MG63 (cell line): ENCODE measurements at places on chromosomes 11 and 22. TPM values are rescaled to one million over a fixed set of nuclear protein-coding genes. Genes with fewer than 3 reads are reported as not detected.

LDHAL6A gene
- total RNA-seq, result not detected in 2 replicates

SERPING1 gene
- 0.22 and 0.26 TPM in 2 replicates for total RNA-seq

MUC5AC gene
- total RNA-seq, result not detected in 2 replicates

CAPN5 gene
- 2.1 and 6.1 TPM in 2 replicates for total RNA-seq

APOL5 gene
- total RNA-seq, result not detected in 2 replicates

PRR5L gene
- 5.3 TPM in 1 of 2 replicates, not detected in the other for total RNA-seq

ADM2 gene
- 2.2 and 6.9 TPM in 2 replicates for total RNA-seq

DDIAS gene
- 9.2 and 10.3 TPM in 2 replicates for total RNA-seq

CACNA1I gene
- total RNA-seq, result not detected in 2 replicates

NXPE4 gene
- total RNA-seq, result not detected in 2 replicates

PAMR1 gene
- total RNA-seq, result not detected in 2 replicates

CNIH2 gene
- not detected in 2 replicates for total RNA-seq

BCO2 gene
- total RNA-seq, result 0.54 and 1.1 TPM in 2 replicates

APOL4 gene
- not detected in 2 replicates for total RNA-seq

ACRV1 gene
- not detected in 2 replicates for total RNA-seq

WNT11 gene
- not detected in 2 replicates for total RNA-seq

MOB2 gene
- 25.4 and 34.2 TPM in 2 replicates for total RNA-seq

RNASEH2C gene
- total RNA-seq, result 28.2 and 73.1 TPM in 2 replicates

FDXACB1 gene
- total RNA-seq, result 2.3 and 2.5 TPM in 2 replicates

OR4D5 gene
- not detected in 2 replicates for total RNA-seq

KCNJ5 gene
- total RNA-seq, result not detected in 2 replicates

GTSE1 gene
- 25.3 and 25.4 TPM in 2 replicates for total RNA-seq

TBRG1 gene
- total RNA-seq, result 13.2 and 24.9 TPM in 2 replicates

BSCL2 gene
- total RNA-seq, result 57.4 and 185 TPM in 2 replicates

PARVA gene
- total RNA-seq, result 27.9 and 32.6 TPM in 2 replicates

FADS2 gene
- 8.1 and 22.6 TPM in 2 replicates for total RNA-seq

MMP7 gene
- total RNA-seq, result not detected in 2 replicates

DRAP1 gene
- 276 and 419 TPM in 2 replicates for total RNA-seq

CDON gene
- total RNA-seq, result 25.4 and 36.3 TPM in 2 replicates

DYNC2H1 gene
- 7.6 and 26.5 TPM in 2 replicates for total RNA-seq

OR52H1 gene
- total RNA-seq, result not detected in 2 replicates
